Mesendoderm (in vitro differentiated cells): ENCODE measurements at places on chromosomes 12 and 14.
A peak's percentile ranks its signal among the peaks of the same experiment; 100 is the strongest.

- no peaks in the 10 kb centered on the region for H3K27me3 ChIP-seq
- H3K4me1 ChIP-seq: no peaks in the 10 kb centered on the region
- no peak overlapping the region for H3K4me3 ChIP-seq
- no peaks in the 10 kb centered on the region for H3K36me3 ChIP-seq
- no peak for DNase-seq
- no peak overlapping the region for H3K27ac ChIP-seq
Measured at GRCh38 chr14:38197001-38197783, 10.5 kb upstream of the SSTR1 start.

DNA sequence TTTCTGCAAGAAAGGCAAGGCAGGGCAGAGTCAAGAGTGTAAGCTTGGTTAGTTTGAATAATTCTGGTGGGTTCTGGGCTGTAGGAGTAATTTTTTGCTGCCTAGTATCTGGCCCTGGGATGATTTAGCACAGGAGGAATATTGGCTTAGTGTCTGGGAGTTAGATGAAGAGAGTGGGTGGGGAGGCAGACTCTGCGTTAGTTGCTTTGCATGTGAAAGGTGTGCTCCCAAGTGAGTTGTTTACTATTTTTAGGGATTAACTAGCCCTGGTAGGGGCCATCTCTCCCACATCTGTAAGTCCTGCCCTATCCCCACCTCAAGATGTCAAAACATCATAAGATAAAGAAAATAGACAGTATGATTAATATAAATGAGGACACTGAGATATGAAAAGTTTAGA lies 249.7 kb downstream of the LRIG3 start:
- no peaks in the 10 kb centered on the region for H3K36me3 ChIP-seq
- DNase-seq: no peak
- H3K4me3 ChIP-seq: no peak overlapping the region

GRCh38 chr14:61662437-61663311 lies 32.6 kb upstream of the HIF1A start:
- H3K27me3 ChIP-seq: no peaks in the 10 kb centered on the region
- no peaks in the 10 kb centered on the region for H3K36me3 ChIP-seq
- no peaks in the 10 kb centered on the region for H3K4me1 ChIP-seq
- no peak overlapping the region for H3K4me3 ChIP-seq

GRCh38 chr12:53061404-53062010 lies 11.6 kb downstream of the TNS2 start:
- peak; percentile 57 for DNase-seq
- no peaks in the 10 kb centered on the region for H3K27me3 ChIP-seq
- H3K36me3 ChIP-seq: peaks cover 1% of the 10 kb centered on the region
- H3K27ac ChIP-seq: no peak overlapping the region
- no peak overlapping the region for H3K4me3 ChIP-seq

DNA sequence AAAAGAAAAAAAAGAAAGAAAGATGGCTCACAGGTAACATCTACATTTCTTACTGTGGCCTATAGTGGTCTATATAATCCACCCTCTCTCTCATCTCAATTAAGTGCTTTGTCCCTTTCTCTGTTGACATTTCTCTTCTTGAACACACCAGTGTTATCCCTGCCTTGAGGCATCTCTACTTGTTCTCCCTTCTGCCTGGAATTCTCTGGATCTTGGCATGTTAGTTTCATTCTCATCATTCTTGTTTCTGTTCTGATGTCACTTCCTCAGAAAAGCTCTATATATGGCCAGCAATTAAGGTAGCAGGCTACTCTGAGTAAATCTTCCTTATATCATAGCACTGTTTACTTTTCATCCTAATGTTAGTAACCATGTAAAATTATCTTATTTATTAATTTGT lies 155.7 kb upstream of the PDZRN4 start:
- no peaks in the 10 kb centered on the region for H3K4me1 ChIP-seq
- DNase-seq: no peak

GRCh38 chr12:120725151-120725658 lies 421 bp upstream of the ACADS start:
- peaks cover 11% of the 10 kb centered on the region for H3K36me3 ChIP-seq
- peak; percentile 11 for DNase-seq
- H3K27me3 ChIP-seq: no peaks in the 10 kb centered on the region

- H3K4me3 ChIP-seq: no peak overlapping the region
- no peaks in the 10 kb centered on the region for H3K4me1 ChIP-seq
- H3K27ac ChIP-seq: no peak overlapping the region
- no peaks in the 10 kb centered on the region for H3K27me3 ChIP-seq
Measured at GRCh38 chr12:92055877-92056276, 89.8 kb downstream of the BTG1 start.

- H3K27me3 ChIP-seq: no peaks in the 10 kb centered on the region
- H3K4me1 ChIP-seq: peaks cover 3% of the 10 kb centered on the region
- H3K4me3 ChIP-seq: no peak overlapping the region
- no peaks in the 10 kb centered on the region for H3K36me3 ChIP-seq
- no peak overlapping the region for H3K27ac ChIP-seq
Measured at GRCh38 chr12:71144682-71145081, 13.1 kb downstream of the TSPAN8 start.

DNA sequence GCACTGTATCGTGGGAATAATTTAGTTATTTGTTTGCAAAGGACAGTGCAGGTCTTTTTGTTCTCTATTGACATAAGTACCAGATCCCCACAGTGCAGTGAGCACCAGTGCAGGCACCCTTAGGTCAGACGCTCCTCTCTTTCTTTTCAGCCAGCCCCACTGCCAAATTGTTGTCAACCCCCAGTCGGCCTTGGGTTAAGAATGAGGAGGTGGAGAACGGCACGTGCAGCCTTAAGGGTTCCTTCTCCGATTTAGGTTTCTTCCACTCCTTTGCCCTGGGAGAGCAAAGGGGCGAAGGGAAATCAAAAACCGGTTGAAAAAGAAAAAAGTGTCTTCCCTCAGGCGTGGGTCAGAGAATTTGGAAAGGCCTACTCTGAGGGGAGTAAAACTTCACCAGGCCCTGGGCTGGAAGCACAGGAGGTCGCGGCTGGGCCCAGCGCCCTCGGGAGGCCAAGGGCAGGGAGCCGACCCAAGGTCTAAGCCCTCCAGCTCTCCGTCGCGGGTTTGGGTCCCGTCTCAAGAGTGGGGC lies 4.3 kb downstream of the PAX9 start:
- no peak overlapping the region for H3K27ac ChIP-seq
- H3K4me3 ChIP-seq: no peak overlapping the region
- DNase-seq: peak; percentile 33
